Fibroblast of pulmonary artery (primary cell): ENCODE measurements at places on chromosomes 3 and 15.

- DNase-seq, result peak; percentile 93
These were observed 48.9 kb upstream of the CPNE4 start for GRCh38 chr3:132083583-132084279.

DNA sequence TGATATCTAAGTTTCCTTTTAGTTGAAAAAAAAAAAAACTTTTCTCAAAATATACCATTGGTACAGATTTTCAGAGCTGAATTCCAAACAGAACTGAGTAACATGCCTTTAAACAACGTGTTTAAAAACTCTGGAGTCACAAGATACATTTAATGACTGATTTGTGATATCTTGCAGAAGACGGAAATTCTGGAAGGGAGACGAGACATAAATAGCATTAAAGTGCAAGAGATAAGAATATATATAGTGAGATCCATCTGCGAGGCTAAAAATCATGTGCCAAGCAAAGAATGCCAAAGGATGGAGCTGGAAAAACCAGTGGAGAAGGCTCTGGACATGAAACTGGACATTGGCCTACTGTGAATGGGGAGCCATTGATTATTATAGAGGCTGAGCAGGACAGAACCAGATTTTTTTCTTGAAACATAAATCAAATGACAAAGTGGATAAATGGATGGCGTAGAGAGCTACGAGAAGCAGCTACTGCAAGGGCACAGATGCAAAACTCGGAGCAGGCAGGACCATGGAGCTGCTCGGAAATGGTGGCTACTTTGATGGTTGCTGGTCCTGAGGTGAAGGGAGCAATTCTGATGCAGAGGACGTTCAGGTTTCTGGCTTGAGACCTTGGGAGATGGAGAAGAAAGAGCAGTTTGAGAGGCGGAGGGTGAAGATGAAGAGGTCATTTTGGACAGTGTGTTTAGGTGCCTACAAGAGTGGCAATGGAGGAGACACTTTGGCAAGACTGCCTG lies 88.8 kb downstream of the CPN2 start:
- DNase-seq, result no peak

DNA sequence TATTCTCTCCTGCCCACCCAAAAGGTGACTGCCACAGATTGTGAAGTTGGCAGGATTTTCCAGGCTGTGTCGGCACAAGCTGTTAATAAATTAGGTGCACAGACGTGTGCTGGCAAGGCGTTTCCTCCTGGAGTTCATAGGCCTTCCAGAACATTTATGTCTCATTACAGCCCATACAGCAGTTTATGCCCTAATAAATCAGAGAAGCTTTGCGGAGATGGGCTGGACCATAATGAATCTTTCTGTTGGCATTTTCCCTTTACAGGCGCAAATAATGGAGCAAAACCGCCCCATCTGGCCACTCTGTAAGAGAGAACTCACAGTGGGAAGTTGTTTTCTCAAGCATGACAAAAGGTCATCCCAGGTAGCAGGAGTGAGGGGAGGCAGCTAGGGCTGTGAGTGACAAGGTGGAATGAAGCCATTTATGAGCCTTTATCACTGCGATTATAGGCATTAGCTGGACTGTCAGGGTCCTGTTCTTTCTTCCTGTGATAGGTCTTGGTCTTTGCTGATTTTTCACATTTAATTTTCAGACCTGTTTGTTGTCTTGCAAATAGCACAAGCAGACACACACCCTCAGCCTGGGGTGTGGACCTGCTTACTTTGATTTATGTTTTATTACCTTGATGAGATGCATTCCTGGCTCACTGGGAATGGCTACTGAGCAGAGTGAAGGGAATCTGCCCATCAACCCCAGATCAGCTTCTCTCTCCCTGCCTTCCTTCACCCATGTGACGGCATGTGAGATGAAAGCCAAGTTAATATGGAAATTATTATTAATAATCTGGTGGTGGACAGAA lies 257.5 kb downstream of the LRTM1 start:
- no peak for DNase-seq

DNA sequence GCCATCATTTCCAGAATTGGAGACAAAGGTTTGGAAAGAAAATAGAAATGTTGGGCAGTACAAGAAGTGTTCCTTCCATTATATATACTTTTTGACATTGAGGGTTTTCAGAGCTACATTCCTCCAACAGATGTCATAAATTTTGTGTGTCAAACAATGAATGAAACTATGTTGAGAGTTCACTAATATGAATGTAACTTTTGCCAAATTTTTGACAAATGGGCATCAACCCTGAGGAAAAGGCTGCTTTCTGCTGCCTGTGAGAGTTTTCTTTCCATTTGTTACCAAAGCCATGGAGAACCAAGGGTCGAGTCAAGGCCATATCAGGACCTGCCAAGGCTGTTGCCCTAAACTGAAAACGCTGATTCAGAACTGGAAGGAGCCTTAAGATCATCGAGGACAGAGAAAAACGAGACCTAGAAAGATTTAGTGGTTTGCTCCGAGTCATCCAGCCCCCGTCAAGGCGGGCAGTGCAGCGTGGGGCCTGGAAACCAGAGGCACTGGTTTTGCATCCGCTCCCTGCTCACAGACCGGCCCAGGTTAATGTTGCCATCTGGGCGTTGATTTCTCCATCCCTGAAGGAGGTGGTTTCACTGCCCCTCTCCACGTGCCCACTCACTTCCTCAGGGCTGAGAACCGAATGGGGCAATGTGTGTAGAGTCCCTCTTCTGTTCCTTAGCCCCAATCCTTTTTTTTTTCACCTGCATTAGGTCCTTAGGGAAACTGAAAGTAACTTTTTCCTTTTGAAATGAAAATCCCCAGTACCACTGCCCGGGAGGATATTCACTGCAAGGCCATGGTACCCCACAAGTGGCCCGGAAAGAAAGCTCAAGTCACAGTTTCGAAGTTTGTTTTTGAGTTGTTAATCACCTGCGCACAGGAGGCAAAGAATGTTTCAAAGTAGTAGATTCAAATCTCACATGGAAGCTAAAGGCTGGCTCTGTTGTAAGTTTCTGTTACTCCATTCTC lies 32.8 kb downstream of the TPM1 start:
- no peak for DNase-seq

DNA sequence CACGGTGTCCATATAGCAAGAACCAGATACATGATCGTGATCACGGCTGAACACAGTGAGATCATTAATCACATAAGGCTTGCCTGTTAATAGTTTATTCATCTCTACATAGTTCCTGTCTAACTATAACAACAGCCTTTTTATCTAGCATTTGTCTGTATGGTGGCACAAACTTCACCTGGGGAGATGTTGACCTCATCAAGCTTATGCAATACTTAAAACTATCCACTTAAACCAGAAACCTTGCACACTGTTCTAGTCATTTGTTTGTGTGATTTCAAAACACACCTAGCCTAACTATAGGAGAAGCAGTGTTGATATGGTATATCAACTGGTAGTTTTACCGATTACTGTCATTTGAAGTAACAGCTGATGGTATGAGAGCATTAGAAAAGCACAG lies 124.8 kb downstream of the VPS13C start:
- DNase-seq, result no peak

GRCh38 chr15:50786871-50787270 lies 21.4 kb upstream of the SPPL2A start:
- DNase-seq, result no peak

- DNase-seq, result peak; percentile 19
These were observed 13.0 kb upstream of the TNK2 start for GRCh38 chr3:195921334-195921791.

GRCh38 chr15:39124553-39125171 lies 456.2 kb upstream of the THBS1 start:
- peak; percentile 61 for DNase-seq

DNA sequence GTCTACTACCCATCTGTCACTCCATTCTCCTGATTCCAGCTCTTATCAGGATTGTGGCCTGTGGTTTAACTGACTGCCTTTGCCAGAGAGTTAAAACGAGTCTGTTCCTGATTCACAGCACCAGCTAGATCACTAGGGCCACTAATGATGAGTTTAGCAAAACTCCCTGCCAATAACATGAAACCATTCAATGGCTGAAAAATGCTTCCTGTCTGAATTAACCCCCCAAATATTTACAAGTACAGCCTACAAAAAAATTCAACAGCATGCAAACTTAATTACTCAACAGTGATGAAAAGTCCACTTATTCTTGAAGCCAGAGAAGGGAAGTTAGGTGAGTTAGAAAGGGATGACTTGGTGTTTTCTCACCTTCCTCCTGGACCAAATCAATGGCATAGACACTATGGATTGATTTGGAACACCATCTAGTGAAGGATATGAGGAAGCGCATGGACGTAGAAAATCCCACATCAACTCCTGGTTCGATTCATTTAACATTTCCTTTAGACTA lies 141.4 kb downstream of the TGFBR2 start:
- peak; percentile 57 for DNase-seq

DNA sequence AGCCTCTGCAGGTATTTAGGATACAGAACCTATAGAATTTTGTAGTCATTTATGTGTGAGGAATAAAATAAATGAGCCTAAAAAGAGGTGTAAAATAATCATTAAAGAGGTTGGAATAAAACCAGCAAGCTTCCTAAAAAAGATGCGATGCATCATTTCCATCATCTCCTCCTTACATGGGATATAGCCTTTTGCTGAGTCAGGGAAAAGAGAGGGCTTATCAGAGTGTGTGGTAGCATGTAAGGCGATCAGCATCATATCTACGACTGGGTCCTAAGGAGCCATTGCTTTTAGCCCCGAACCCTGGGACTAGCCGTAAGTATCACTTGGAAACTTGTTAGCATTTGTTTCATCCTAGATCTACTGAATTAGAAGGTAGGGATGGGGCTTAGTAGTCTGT lies 94.9 kb downstream of the DTWD1 start:
- DNase-seq, result no peak

- peak; percentile 91 for DNase-seq
These were observed 24.3 kb upstream of the FLNB start for GRCh38 chr3:57983734-57984518.

- DNase-seq, result no peak
These were observed 233.5 kb upstream of the PROK2 start for GRCh38 chr3:72018343-72018984.

GRCh38 chr15:92711457-92711831 lies 55.9 kb upstream of the FAM174B start:
- no peak for DNase-seq

GRCh38 chr15:78170848-78171773 lies 21.9 kb downstream of the IDH3A start:
- no peak for DNase-seq

DNA sequence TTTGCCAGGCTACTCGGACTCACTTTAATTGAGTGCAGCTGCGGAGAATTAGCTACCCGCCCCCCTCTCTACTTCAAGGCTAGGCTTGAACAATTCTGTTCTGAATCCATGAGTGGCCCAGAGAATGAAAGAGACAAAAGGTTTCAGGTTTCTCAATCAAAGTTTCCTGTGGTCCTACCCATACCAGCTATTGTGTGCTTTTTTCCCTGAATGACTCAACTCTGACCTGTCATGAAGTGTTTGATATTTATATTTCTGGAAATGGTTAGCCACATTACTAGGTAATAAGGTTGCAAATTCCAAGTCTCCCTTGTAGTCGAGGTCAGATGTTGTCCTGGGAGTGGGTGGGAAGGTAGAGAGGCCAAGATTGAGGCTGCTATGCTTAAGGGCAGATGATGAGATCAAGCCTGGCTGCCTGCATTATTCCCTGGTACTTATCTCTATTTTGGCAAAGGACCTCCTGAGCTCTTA lies 392.7 kb upstream of the TBL1XR1 start:
- DNase-seq, result peak; percentile 95

GRCh38 chr3:116863822-116864589 lies 154.4 kb downstream of the TUSC7 start:
- DNase-seq, result peak; percentile 65

- DNase-seq, result no peak
These were observed 774.7 kb upstream of the ROBO1 start for GRCh38 chr3:80542456-80542855.

DNA sequence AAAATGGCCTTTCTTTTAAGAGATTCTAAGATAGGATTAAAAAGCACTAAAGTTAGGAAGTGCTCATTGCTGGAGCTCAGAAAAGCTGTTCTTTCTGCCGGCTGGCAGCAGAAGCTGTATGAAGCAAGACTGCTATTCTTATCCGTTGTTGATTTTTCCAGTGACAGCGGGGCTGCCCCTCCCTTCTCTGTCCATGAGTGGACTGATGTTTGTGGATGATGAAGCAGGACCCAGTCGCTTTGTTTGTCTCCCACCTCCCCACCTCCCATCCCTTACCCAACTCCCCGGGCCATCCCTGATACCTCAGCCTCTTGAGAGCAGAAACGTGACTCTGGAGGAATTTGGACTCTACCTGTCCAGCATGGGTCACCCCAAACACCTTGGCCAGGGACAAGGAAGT lies 10.3 kb upstream of the MUSTN1 start:
- peak; percentile 46 for DNase-seq

DNA sequence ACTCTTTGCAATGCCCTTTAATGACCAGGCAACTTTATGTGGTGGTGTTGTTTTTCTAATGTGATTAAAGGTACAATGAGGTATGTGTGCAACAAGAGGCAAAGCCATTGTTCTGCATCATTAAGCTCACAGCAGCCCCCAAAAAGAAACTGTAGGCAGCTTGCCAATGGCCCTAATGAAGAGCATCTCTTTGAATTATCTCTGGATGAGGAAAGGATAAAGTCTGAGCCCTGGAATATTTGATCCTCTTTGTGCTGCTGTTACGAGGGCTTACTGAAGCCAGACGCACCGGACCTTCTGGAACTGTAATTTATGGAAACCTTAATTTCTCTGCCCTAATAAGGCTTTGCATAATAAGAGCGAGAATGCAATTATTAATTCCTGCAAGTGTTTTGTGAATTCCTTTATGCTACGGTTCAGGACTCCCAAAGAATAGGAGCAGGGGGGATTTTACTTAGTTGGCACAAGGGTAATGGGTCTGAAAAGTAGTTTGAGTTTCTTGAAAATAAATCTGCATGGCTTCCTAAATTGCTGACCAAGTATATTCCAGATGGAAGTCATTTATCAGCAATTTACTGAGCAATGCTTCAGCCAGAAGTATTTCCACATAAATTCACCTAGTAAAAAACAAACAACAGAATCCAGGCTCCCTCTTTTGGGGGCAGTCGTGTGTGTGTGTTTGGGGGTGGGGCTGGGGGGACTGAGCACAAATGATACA lies 193.4 kb downstream of the PDZRN3 start:
- no peak for DNase-seq

DNA sequence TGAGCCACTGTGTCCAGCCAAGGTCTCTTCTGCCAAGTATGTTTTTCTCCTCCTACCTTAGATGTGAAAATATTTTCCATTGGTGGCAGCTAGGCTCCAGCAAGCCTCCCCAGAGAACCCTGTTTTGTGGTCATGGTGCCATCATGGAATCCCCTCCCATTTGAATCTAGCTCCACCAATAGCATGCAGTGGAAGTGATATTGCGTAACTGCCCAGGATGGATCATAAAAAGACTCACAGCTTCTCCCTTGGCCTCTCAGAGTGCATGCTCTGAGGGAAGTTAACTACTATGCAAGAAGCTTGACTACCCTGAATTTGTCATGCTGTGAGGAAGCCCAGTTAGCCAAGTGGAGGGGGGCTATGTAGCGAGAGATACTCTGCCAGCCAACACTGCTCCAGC lies 27.5 kb downstream of the CRYGS start:
- DNase-seq, result no peak
